NCI-H187 (cell line): ENCODE measurements at places on chromosomes 13 and 19.
A peak's percentile ranks its signal among the peaks of the same experiment; 100 is the strongest.

DNA sequence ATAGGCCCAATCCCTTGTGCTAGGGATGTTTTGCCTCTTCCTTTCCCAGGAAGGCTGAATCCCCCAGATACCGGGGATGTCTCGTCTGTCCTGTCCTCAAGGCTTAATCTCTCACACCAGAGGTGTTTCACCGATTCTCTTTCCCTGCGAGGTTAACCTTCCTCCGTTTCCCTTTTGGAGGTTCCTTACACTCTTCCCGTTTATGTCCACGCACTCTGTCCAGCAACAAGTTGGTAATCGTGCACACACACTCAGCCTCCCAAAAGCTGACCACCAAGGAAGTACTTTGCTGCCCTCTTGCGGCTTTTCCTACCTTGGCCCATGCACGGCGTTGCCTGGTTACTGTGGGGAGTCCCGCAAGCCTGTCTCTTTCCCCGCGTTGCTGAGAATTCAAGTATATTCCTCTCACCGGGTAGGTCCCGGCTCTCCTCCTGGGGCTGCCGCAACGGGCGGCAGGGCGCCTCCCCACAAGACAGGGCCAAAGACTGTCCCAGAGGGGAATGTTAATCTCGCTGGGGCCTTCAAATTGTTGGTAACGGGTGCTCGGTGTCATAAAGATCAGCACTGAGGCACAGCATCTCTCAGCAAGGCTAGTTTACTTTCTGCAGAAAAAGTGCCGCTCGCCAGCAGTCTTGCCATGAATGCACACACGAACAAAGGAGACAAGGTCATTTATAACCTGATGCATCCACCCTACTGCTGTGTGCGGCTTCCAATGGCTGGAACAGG is 36.7 kb upstream of the CD177 start:
- no peak for DNase-seq

- peak; percentile 76 for DNase-seq
Observed at GRCh38 chr13:44140146-44140545, 233.5 kb upstream of the SERP2 start.

GRCh38 chr13:111599791-111600190 is 279.3 kb downstream of the TEX29 start:
- no peak for DNase-seq

- peak; percentile 98 for DNase-seq
Observed at GRCh38 chr13:73058432-73058735, 421 bp upstream of the KLF5 start.

- no peak for DNase-seq
Observed at GRCh38 chr19:37999309-38000213, 92.6 kb downstream of the SIPA1L3 start.

DNA sequence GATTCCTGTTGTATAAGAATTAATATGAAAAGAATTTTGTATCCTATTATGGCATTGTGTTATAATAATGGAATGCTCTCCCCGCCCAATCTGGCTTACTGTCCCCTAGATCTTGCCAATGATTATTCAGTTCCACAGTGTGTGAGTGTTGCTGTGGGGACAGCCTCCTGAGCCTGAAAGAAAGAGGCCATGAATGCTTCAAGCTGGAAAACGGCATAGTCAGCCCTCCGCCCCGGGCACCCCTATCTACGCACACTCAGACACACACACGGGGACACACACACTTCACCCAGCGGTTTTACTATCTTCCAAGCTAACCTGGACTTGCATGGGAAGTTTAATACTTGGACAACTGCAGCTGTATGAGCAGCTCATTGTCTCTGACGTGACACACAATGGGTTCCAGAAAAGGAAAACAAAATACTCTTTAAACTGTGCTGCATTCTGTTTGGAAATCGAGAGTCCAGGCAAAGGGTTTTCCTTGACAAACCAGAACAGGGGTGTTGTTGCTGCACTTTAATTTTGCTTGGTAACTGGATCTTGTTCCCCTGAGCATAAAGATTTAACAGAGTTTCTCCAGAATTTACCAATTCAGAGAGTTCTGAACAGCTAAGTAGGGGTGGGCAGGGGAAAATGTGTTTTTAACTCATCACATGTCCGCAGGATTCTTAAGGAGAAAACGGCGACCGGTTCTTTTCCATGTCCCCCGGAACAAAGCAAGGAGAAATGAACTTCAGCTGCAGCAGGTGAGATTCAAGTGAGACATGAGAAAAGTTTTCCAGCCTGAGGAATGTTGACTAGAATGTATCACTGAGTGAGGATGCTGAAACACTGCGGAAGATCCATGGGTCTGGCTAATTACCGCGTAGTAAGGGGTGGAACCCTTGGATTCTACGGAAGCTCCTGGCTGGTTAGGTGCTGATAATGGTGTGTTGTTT is 472.9 kb downstream of the FOXO1 start:
- DNase-seq: no peak

DNA sequence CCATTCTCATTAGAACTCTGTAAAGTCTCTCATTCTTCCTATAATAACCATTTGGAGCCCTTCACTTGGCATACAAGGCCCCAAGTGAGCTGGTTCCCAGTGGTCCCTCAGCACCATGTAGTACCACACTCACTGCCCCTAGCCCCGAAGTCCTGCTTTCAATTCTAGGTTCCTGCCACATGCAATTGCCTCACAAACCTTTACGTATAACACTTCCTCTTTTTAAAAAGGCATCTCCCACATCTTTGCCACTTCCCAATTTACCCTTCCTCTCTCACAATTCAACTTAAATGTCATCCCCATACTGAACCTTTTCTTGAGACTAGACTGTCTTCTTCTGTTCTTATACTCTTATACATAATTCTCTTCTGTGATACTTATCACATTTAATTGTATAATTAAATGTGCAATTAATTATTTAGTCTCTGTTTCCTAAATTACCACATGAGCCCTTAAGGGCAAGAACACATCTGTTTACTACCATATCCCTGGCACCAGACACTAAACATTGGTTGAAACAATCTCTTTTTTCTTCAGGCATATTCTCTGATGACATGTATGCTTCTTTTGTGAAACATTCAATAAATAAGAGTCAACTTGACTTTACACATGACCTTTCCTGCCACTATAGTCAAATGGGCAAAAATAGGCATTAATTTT is 304.0 kb downstream of the SPRY2 start:
- DNase-seq: no peak

- DNase-seq: no peak
Observed at GRCh38 chr13:46087481-46087880, 17.4 kb downstream of the CPB2 start.

- DNase-seq: no peak
Observed at GRCh38 chr19:57052081-57052480, 67.7 kb upstream of the USP29 start.

- no peak for DNase-seq
Observed at GRCh38 chr19:12955996-12956395, 1.0 kb downstream of the GADD45GIP1 start.
